ENCODE measurements at places on chromosomes 4 and X.

GRCh38 chr4:39486221-39486804, 27.5 kb downstream of the LIAS start:
- no peak for DNase-seq

DNA sequence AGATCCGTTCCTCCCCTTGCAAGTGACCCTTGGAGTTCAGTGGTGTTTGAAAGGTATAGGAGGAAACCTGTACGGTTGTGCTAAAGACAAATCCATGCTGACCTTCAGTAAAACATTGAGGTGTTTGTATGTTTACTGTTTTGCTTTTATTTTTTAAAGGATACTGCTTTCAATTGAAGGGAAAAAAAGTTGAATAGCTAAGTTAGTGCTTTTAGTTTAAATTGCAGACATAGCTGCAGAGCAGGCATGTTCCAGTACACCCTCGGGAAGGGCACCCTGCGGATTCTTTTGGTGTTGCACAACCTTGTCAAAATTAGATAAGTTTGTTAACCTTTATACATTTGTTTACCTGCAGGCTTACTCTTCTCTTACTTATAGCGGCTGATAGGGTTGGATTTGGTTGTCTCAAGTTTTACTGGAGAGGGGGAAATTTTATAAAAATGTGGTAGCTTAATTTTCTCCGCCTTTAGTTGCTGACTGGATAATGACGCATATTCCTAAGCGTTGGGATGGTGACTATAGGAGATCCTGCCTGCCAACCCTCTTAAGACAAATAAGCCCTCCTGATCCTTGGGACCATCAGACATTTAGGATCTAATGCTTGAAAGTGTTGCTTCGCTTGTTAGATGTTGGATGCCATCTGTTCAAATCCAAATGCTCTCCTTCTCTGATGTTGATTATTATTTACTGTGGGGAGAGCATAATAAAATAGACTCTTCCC, 2.0 kb downstream of the RAPGEF2 start:
- no peak for DNase-seq

DNA sequence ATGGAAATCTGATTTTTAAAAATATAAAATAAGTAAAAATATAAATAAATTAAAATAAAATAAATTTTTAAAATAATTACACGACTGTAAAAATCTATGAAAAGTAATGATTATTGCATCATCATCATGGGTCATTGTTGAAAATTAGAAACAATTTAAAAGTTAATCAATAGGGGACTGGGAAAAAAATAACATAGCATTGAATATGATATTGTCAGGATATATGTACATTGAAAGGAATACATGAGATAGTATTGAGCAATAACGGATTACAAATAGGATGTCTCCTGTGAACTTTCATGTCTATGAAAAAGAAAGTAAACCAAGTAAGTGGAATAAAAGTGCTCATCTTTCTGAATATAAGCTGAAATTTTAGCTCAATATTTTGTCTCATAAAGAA, 566.8 kb upstream of the HTR2C start:
- no peak for DNase-seq

DNA sequence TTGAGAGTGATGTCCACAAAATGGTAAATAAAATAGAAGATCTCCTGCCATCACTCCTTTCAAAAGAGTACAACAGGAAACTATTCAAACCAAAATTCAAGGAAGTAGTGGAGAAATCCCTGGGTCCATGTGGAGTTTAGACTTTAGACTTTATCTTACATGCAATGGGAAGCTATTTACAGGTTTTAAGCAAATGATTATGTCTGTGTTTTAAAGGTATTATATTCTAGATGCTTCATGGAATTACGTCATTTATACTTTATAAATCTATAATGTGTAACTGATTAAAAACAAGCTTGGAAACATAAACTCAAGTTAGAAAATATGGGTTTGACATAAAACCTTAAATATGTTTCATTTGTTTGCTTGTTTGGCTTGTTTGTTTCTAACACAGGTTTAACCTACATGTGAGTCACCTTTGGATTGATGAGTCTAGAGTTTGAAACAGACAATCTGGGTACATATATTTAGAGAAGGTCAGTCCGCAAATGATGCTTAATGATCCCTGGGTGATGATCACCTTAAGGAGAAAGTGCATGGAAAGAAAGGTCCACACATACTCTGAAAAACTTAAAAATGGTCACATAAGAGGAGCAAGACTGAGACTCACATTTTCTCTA, 519.6 kb upstream of the AGA start:
- no peak for DNase-seq

GRCh38 chrX:85611926-85612325, 232.5 kb upstream of the POF1B start:
- DNase-seq: no peak

- DNase-seq: no peak
Observed at GRCh38 chrX:131607792-131608369, 64.0 kb downstream of the OR13H1 start.

- DNase-seq: no peak
Observed at GRCh38 chrX:19649226-19649995, 134.1 kb upstream of the MAP3K15 start.

GRCh38 chr4:108072300-108072699, 82.6 kb downstream of the HADH start:
- peak; percentile 31 for DNase-seq

- no peak for DNase-seq
Observed at GRCh38 chr4:155597933-155598451, 68.7 kb upstream of the GUCY1A1 start.

- DNase-seq: no peak
Observed at GRCh38 chr4:97900229-97900628, 243.0 kb downstream of the STPG2 start.

DNA sequence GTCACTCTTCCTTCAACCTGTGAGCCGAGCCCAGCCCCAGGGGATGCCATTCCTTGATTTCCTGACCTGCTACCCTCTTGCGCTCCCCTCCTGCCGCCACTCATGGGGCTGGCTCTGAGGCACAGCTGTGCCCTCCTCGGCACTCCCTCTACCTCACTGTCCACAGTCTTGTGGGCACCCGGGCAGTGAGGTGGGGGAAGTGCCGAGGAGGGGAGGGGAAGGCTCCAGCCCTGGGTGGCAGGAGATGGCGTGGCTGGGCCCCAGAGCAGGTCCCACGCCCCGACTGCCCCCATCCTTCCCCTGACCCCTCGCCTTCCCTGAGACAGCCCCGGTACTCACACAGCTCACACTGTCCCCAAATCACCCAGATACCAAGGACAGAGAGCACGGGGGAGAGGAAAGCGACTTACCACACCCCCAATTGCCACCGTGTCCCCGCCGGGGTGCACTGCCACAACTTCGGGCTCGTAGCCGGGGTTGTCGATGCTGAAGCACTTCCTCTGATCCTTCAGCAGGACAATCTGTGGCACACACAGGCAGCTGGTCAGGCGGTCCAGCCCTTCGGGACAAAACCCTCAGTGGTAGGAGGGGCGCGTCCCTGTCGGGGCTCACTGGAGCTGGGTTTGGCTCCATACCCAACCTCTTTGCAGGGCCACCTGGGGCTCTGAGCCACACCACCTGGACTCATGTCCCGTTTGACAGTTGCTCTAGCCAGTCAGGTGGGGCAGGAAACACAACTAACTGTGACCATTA, 37.9 kb downstream of the WDR1 start:
- DNase-seq: no peak

DNA sequence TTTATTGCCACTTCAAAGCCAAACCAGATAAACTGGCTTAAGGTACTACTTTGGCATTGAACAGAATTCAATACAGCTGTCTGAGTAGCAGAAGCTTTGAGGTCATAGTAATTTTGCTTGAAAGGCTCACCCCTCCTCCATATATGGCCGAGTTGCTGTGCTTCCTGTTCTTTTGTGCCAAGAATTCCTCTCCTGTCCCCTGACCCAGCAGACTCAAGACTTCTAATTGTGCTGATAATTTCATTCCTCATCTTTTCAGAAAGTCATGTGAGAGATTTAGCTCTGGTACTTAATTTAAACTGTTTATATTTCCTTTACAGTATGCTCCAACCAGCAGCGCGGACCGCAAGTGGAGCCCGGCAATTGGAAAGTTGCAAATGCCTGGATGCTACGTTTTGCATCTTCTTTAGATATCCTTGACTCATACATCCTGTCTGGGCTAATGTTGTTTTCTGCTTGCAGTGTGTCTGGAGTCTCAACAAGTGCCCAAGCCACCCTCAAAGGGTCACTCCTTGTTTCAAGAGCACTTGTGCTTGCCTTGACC, 373.4 kb downstream of the PDGFC start:
- no peak for DNase-seq
